ENCODE measurements at places on chromosomes 2 and 18. TPM values are rescaled to one million over a fixed set of nuclear protein-coding genes. Genes with fewer than 3 reads are reported as not detected.

Gene COL3A1
- total RNA-seq = 602 TPM

Gene MBD1
- 84.9 TPM for total RNA-seq

Gene CROCC2
- total RNA-seq = not detected

Gene EFEMP1
- total RNA-seq = 52.5 TPM

Gene SDC1
- 73.1 TPM for total RNA-seq

Gene PPM1B
- total RNA-seq = 13.5 TPM

Gene ZSCAN30
- 19.1 TPM for total RNA-seq

Gene GREB1
- 0.57 TPM for total RNA-seq

Gene HJURP
- total RNA-seq = 123 TPM

Gene NEURL3
- not detected for total RNA-seq

Gene SP9
- 0.06 TPM for total RNA-seq

Gene MAP3K19
- not detected for total RNA-seq

Gene KCNF1
- 0.19 TPM for total RNA-seq

Gene SLC9A4
- total RNA-seq = 0.06 TPM

Gene NEU2
- not detected for total RNA-seq

Gene XRCC5
- total RNA-seq = 398 TPM

Gene BMPR2
- total RNA-seq = 18.9 TPM

Gene PRLH
- not detected for total RNA-seq

Gene DSG4
- total RNA-seq = not detected

Gene LRP1B
- 0.11 TPM for total RNA-seq

Gene TSPYL6
- total RNA-seq = not detected

Gene STPG4
- total RNA-seq = 0.19 TPM

Gene SGPP2
- total RNA-seq = not detected

Gene ZNG1B
- 28.1 TPM for total RNA-seq

Gene IL36RN
- total RNA-seq = not detected

Gene DUSP19
- 2.8 TPM for total RNA-seq

Gene C1QL2
- total RNA-seq = not detected

Gene ITGB6
- 11.6 TPM for total RNA-seq

Gene SOX11
- total RNA-seq = 12.1 TPM

Gene GLI2
- 0.64 TPM for total RNA-seq

Gene PTPN2
- total RNA-seq = 40.2 TPM

Gene GPR55
- not detected for total RNA-seq

Gene TNFAIP6
- 20.3 TPM for total RNA-seq

Gene IL36G
- not detected for total RNA-seq

Gene HIBCH
- 11.8 TPM for total RNA-seq

Gene MRPL30
- total RNA-seq = 36.9 TPM

Gene FHOD3
- total RNA-seq = 8.5 TPM

Gene REG1B
- not detected for total RNA-seq

Gene ACADL
- not detected for total RNA-seq

Gene CWC22
- total RNA-seq = 12.2 TPM

Gene ASTL
- not detected for total RNA-seq

Gene ABCG8
- total RNA-seq = not detected

Gene AQP12B
- total RNA-seq = not detected
